ENCODE measurements at places on chromosomes 1 and 21. TPM values are rescaled to one million over a fixed set of nuclear protein-coding genes. Genes with fewer than 3 reads are reported as not detected.
A peak's percentile ranks its signal among the peaks of the same experiment; 100 is the strongest.

Gene AHDC1
- total RNA-seq = 53.1 TPM

- peak overlapping the region; percentile 98 for H3K4me3 ChIP-seq
- H3K27ac ChIP-seq = peak overlapping the region; percentile 100
- no peak for DNase-seq
- no peaks in the 10 kb centered on the region for H3K27me3 ChIP-seq
Measured at GRCh38 chr21:33229099-33229783, 497 bp upstream of the IFNAR2 start.

- no peaks in the 10 kb centered on the region for H3K36me3 ChIP-seq
- H3K27me3 ChIP-seq = no peaks in the 10 kb centered on the region
- no peaks in the 10 kb centered on the region for H3K4me1 ChIP-seq
- no peak for DNase-seq
Measured at GRCh38 chr1:229138058-229138457, 132.9 kb upstream of the RAB4A start.

Gene VSIG8
- total RNA-seq = not detected

- H3K4me3 ChIP-seq = no peak overlapping the region
- no peak overlapping the region for H3K27ac ChIP-seq
- no peaks in the 10 kb centered on the region for H3K27me3 ChIP-seq
- no peaks in the 10 kb centered on the region for H3K4me1 ChIP-seq
- H3K36me3 ChIP-seq = no peaks in the 10 kb centered on the region
Measured at GRCh38 chr21:40208206-40208947, 341.1 kb downstream of the PCP4 start.

Gene SPAG17
- total RNA-seq = not detected

GRCh38 chr1:99849413-99849743 lies 783 bp upstream of the AGL start:
- H3K4me3 ChIP-seq = peak overlapping the region; percentile 87

Gene RNU1-3
- total RNA-seq = 1,075 TPM

DNA sequence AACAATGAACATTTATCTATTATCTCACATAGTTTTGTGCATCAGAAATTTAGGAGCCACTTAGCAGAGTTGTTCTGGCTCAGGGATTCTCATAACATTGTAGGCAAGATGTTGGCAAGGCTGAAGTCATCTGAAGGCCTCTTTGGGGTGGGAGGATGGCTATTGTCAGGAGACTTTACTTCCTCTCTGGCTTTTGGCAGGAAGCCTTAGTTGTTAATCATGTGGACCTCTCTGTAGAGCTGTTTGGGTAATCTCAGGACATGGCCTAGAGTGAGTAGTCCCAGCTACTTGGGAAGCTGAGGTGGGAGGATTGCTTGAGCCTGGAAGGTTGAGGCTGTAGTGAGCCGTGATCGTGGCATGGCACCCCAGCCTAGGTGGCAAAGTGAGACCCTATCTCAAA lies 40.2 kb downstream of the RASAL2 start:
- H3K36me3 ChIP-seq = no peaks in the 10 kb centered on the region
- no peak for DNase-seq
- H3K27ac ChIP-seq = peak overlapping the region; percentile 50
- no peak overlapping the region for H3K4me3 ChIP-seq

- no peak overlapping the region for H3K4me3 ChIP-seq
- peaks cover 25% of the 10 kb centered on the region for H3K4me1 ChIP-seq
- no peaks in the 10 kb centered on the region for H3K36me3 ChIP-seq
Measured at GRCh38 chr21:34537838-34538237, 25.8 kb upstream of the KCNE1 start.

Gene CD48
- total RNA-seq = 0.59 TPM

- DNase-seq = no peak
- H3K27ac ChIP-seq = no peak overlapping the region
- no peaks in the 10 kb centered on the region for H3K4me1 ChIP-seq
- no peaks in the 10 kb centered on the region for H3K27me3 ChIP-seq
- no peak overlapping the region for H3K4me3 ChIP-seq
Measured at GRCh38 chr21:16088056-16088455, 358.3 kb downstream of the USP25 start.

GRCh38 chr1:19066248-19066873 lies 109.9 kb upstream of the IFFO2 start:
- no peak for DNase-seq
- no peak overlapping the region for H3K4me3 ChIP-seq
- H3K27ac ChIP-seq = no peak overlapping the region
- H3K36me3 ChIP-seq = no peaks in the 10 kb centered on the region

Gene LYPD8
- not detected for total RNA-seq

Measured in heart right ventricle (tissue), 16 donors.